ENCODE measurements at places on chromosomes 4 and X. TPM values are rescaled to one million over a fixed set of nuclear protein-coding genes. Genes with fewer than 3 reads are reported as not detected.

DNA sequence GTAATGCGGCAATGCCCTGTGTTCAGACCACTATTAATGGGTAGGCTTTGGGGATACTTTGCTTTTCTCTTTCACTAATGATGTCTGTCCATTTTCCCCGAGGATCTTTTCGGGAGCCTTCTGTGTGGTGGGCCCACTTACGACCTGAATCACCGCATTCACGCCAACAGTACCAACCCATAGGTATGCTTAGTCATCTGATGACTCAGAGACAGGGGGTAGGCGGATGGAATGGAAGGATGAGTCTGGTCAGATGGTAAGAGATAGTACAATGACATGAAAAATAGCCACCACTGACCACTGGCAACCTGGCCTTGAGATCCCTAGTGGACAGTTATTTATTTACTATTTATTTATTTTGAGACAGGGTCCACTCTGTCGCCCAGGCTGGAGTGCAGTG lies 76.0 kb upstream of the DHRSX start:
- no peak for DNase-seq

DNA sequence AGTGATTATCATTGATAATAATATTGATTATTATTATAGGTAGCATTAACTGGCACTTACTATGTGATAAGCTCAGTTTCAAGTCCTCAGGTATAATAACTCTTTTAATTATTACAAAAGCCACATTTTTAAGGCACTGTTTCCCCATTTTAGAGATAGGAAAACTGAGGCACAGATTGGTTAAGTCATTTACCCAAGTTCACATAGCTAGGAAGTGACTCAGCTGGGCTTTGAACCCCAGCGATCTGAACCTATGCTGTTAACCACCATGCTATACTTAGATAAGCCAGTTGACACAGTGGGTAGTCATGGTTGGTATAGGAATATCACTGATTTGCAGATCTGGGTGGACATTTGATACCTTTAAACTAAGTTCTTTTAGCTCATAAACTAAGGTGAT lies 110.4 kb downstream of the FRAS1 start:
- no peak for DNase-seq

DNA sequence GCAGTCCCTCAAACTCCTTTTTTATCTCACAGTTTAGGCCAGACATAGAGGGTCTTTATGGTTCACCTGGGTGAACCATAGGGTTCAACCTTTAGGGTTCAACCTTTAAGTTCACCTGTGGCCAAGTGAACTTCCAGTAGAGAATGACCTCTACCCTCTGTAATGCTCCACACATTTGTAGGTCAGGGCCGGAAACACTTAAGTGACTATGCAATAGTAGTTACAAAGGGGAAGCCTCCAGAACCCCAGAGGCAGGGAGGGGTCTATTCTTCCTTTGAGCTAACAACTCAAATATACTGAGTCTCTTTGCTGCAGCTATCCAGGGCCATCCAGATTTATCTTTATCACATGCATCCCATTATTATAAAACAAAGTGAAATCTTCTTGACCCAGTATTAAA lies 100.0 kb downstream of the LARP1B start:
- DNase-seq = no peak

- peak; percentile 76 for DNase-seq
Observed at GRCh38 chr4:102525097-102525496, 23.9 kb downstream of the NFKB1 start.

DNA sequence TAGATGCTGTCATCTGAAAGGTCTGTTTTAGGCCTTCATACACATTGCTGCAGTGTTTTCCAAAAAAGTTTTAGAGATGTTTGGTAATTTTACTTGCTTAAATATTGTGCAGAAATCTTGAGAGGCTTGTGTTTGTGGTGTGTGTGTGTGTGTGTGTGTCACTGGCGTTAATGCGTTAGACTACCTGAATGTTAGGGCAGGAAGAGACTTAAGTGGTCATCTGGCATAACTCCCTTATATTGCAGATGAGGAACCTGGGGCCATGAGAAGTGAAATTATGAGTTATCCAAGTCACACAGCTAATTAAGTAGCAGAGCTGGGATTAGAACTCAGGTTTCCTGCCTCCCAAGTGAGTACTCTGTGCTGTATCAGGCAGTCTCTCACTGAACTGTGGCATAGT lies 1.4 kb downstream of the LSM6 start:
- no peak for DNase-seq

- peak; percentile 33 for DNase-seq
Observed at GRCh38 chr4:133802359-133803140, 399.0 kb downstream of the PABPC4L start.

GRCh38 chr4:137881641-137882040 lies 349.3 kb upstream of the PCDH18 start:
- DNase-seq = no peak

- DNase-seq = no peak
Observed at GRCh38 chr4:23134331-23134730, 441.6 kb downstream of the GBA3 start.

DNA sequence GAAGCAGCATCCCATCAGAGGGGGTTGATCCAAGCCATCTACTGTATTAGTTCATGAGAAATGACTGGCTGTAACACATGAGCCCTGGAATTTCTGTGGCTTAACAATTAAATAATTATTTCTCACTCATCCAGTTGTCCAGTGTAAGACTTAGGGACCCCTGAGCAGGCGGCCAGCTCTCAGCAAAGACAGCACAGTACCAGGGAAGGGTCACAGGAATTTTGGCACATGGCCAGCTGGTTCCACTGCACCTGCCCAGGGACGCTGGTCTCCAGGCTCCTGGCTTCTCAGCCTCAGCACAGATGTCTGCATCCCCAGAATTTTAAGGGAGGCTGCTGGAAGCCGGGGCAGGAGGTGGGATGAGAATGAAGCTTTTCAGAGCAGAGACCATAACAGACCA lies 93.7 kb upstream of the DHRSX start:
- no peak for DNase-seq

DNA sequence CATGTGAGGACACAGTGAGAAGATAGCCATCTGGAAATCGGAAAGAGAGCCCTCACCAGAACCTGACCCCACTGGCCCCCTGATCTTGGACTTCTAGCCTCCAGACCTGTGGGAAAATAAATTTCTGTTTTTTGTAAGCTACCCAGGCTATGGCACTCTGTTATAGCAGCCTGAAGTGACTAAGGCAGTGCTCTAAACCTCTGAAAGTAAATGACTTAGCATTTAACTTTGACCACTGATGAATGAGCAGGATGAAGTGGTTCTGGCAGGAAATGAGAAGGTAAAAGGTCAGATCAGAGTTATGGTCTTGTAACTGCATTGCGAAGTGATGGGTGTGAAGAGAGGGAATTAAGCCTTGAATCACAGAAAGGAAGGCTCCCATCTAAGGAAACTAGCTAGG lies 17.0 kb downstream of the GPAT3 start:
- peak; percentile 77 for DNase-seq

HAND2 gene
- 45.4 TPM for total RNA-seq

STOX2 gene
- 0.97 TPM for total RNA-seq

GPR34 gene
- not detected for total RNA-seq

ZFP92 gene
- 0.32 TPM for total RNA-seq

EDA2R gene
- total RNA-seq = 8.1 TPM

TTC29 gene
- under 0.01 TPM for total RNA-seq

CHRDL1 gene
- under 0.01 TPM for total RNA-seq

KLHL8 gene
- 9.0 TPM for total RNA-seq

SASH3 gene
- total RNA-seq = not detected
